Upper lobe of left lung (tissue), 6 donors: ENCODE measurements at places on chromosomes 1 and 21. TPM values are rescaled to one million over a fixed set of nuclear protein-coding genes. Genes with fewer than 3 reads are reported as not detected.

FCGR3A gene
- 84.9 TPM for total RNA-seq

CAPN9 gene
- 14.2 TPM for total RNA-seq

GJC2 gene
- total RNA-seq, result 8.7 TPM

GOLPH3L gene
- total RNA-seq, result 13.6 TPM
